Natural killer cell (primary cell): ENCODE measurements at places on chromosomes 5 and 9. TPM values are rescaled to one million over a fixed set of nuclear protein-coding genes. Genes with fewer than 3 reads are reported as not detected.

DNA sequence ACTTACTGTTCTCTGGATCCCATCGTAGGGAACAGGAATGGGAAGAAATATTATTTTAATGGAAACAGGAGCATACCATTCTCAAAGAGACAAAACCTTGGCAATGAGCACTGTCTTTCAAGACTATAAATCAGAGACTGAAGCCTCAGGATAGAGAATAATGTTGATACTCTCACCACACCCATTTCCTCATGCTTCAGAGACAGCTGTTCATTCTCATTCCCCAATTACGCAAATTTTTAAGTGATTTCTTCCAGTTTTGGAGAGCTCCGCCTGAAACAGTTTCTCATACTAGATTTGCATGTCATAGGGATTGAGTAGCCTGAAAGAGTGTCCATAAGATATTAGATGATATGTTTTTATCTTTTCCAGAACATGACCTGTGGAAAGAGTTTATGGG, 290.5 kb upstream of the RASA1 start:
- H3K4me1 ChIP-seq: no peaks in the 10 kb centered on the region
- H3K27ac ChIP-seq: no peak overlapping the region
- no peak for DNase-seq
- H3K36me3 ChIP-seq: no peaks in the 10 kb centered on the region
- no peaks in the 10 kb centered on the region for H3K27me3 ChIP-seq
- H3K4me3 ChIP-seq: no peak overlapping the region

Gene SLC1A1
- not detected for total RNA-seq

- no peak overlapping the region for H3K27ac ChIP-seq
- peaks cover 30% of the 10 kb centered on the region for H3K27me3 ChIP-seq
- peak; percentile 16 for DNase-seq
Observed at GRCh38 chr5:76083555-76084495, 642 bp downstream of the SV2C start.

- H3K27me3 ChIP-seq: no peaks in the 10 kb centered on the region
- DNase-seq: no peak
- H3K4me1 ChIP-seq: peaks cover 7% of the 10 kb centered on the region
Observed at GRCh38 chr5:150138551-150139265, 16.9 kb downstream of the PDGFRB start.

DNA sequence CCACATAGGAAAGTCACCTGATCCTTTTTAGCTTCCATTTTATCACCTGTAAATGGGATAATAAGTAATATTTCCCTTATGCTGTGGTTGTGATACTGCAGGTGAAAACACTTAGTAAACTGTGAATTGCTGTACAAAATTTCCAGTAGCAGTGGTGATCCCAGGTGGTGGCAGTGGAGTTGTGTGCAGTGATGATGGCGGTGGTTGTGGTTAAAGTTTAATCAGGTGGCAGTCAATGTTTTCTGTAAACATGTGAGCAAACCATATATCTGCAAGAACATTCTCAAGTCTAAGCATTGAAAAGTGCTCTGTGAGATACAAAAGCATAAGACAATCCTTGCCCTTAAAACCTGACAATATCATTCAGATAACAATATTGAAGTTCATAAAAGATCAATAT, 480.2 kb downstream of the RASEF start:
- H3K4me3 ChIP-seq: no peak overlapping the region
- no peak for DNase-seq
- no peaks in the 10 kb centered on the region for H3K4me1 ChIP-seq
- no peak overlapping the region for H3K27ac ChIP-seq
- no peaks in the 10 kb centered on the region for H3K36me3 ChIP-seq
- H3K27me3 ChIP-seq: no peaks in the 10 kb centered on the region

GRCh38 chr9:120925535-120926396, 830 bp downstream of the TRAF1 start:
- peaks cover 9% of the 10 kb centered on the region for H3K36me3 ChIP-seq
- peak overlapping the region; percentile 29 for H3K4me3 ChIP-seq
- peak; percentile 70 for DNase-seq
- H3K27me3 ChIP-seq: no peaks in the 10 kb centered on the region
- H3K27ac ChIP-seq: peak overlapping the region; percentile 97

DNA sequence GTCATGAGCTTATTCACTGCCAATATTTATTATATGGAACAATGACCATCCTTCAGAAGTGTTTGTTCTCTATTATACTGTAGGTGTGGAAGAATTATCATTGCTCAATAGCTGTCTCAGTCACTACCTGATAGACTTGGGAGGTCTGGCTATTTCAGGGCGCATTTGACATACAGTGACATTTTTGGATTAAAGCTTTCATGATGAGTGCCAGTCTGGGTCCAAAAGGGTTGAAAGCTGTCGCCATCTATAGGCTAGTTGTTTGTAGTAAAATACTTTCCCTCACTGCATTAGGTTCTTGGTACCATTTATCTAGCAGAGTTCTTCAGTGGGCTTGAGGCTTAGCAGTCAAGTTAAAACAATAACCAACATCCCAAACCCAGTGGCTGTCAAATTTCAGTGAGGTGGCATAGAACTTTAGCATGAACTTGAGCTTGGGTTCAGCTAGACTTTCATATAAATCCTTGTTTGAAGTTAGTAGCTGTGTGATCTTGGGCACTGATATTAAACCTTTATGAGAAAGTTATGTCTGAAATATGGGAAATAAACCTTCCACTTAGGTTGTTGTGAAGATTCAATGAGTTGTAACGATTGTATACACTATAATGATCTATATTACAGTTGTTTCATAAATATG, 110.5 kb upstream of the CDKN2B start:
- no peaks in the 10 kb centered on the region for H3K4me1 ChIP-seq
- no peak for DNase-seq
- no peak overlapping the region for H3K4me3 ChIP-seq
- H3K36me3 ChIP-seq: no peaks in the 10 kb centered on the region
- H3K27ac ChIP-seq: no peak overlapping the region

GRCh38 chr5:37720550-37720952, 119.3 kb downstream of the GDNF start:
- no peaks in the 10 kb centered on the region for H3K27me3 ChIP-seq
- DNase-seq: no peak
- H3K27ac ChIP-seq: no peak overlapping the region
- H3K4me1 ChIP-seq: no peaks in the 10 kb centered on the region

DNA sequence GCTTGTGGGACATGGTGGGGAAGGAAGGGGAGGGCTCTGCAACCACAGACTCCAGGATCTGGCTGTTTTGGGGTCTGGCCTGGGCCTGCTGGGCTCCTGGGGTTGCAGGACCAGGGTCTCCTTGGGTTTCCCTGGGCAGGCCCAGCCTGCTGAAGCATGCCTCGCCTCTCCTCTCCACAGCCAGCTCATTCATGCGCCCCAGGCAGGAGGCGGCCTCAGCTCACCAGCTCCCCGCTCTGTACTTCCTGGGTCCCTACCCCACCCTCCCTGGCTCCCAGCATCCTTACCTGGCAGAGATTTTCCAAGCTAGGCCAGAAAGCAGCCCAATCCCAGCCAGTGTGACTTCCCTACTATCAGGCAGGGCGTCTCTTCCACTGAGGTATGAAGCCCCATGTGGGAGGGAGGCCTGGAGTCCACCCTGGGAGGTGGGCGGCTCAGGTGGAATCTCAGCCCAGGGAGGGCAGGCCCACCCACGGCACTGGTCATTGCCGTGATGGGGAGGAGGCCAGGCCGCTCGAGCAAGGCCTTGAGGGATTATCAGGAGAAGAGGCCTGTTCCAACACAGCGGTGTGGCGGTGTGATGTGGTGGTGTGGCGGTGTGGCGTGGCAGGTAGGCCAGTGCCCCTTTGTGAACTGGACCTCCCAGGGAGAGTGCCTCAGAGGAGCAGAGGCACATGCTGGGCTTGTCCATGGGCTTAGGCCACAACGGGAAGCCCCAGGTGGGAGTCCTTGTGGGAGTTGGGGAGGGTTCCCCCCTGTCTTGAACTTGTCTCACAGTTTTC, 103.4 kb downstream of the DAB2IP start:
- no peak overlapping the region for H3K27ac ChIP-seq
- no peak for DNase-seq
- H3K27me3 ChIP-seq: no peaks in the 10 kb centered on the region
- H3K36me3 ChIP-seq: no peaks in the 10 kb centered on the region
- no peaks in the 10 kb centered on the region for H3K4me1 ChIP-seq

Gene PCDHB7
- total RNA-seq: not detected

DNA sequence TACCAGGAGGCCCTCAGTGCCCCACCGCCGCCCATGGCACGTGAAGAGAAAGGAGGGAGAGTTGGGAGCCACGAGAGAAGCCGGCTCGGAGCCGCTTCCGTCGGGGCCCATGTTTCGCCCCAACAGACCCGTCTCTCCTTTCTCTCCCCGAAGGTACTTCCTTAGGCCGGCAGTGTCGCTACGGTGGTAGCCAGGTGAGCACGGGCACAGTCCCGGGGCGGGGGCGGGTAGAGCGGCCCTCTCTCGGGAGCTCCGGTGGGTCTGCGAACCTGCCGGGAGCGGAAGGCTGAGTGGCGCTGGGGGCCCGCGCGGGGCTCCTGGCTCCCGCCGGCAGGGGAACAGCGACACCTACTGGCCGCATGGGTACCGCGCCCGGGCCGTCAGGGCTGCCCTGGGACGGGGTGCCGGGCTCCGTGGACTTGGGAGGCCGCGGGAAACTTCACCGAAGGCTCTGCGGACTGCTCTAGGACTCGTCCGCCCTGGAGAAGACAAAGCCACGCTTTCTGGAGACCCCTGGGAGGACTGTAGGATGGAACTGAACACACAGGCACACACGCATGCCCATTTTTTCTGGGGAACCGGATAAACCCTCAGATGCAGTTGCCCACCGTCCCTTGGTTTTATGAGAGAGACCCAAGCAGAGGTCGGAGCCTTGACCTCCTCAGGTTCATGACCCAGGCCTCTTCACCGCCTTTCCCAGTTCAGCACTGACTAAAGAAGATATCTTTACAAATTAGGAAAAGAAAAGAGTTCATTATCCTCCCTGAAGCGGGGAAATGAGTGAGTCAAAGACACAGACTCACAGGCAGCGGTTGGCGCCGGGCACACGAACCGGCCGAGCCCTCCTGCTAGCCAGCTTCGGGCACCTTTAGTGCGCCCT, 202.5 kb downstream of the MEF2C start:
- H3K36me3 ChIP-seq: no peaks in the 10 kb centered on the region
- H3K4me1 ChIP-seq: peaks cover 25% of the 10 kb centered on the region
- peak; percentile 82 for DNase-seq
- H3K27me3 ChIP-seq: peaks cover 92% of the 10 kb centered on the region
- peak overlapping the region; percentile 11 for H3K4me3 ChIP-seq
- no peak overlapping the region for H3K27ac ChIP-seq

DNA sequence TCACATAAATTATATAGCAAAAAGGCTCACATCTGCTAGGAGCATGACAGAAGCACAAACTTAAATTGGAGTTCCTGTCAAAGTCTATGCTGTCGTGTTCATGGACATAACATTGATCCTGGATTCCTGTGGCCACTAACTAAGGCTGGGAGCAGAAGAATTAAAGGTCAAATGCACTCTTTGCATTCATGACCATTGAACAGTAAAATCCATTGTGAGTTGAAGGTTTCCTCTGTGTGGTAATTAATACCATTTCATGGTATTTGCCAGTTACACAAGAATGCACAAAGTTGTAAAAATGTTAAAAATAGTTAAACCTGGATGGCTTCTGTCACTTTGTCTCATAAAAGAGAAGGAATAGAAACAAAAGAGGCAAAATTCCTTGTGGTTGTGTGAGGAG, 242.6 kb downstream of the NPR3 start:
- no peak overlapping the region for H3K27ac ChIP-seq
- H3K27me3 ChIP-seq: no peaks in the 10 kb centered on the region
- no peaks in the 10 kb centered on the region for H3K4me1 ChIP-seq
- DNase-seq: no peak

GRCh38 chr9:17025281-17025680, 109.6 kb upstream of the CNTLN start:
- no peak for DNase-seq
- no peaks in the 10 kb centered on the region for H3K27me3 ChIP-seq
- no peaks in the 10 kb centered on the region for H3K36me3 ChIP-seq
- H3K4me3 ChIP-seq: no peak overlapping the region
- no peaks in the 10 kb centered on the region for H3K4me1 ChIP-seq
- H3K27ac ChIP-seq: no peak overlapping the region

DNA sequence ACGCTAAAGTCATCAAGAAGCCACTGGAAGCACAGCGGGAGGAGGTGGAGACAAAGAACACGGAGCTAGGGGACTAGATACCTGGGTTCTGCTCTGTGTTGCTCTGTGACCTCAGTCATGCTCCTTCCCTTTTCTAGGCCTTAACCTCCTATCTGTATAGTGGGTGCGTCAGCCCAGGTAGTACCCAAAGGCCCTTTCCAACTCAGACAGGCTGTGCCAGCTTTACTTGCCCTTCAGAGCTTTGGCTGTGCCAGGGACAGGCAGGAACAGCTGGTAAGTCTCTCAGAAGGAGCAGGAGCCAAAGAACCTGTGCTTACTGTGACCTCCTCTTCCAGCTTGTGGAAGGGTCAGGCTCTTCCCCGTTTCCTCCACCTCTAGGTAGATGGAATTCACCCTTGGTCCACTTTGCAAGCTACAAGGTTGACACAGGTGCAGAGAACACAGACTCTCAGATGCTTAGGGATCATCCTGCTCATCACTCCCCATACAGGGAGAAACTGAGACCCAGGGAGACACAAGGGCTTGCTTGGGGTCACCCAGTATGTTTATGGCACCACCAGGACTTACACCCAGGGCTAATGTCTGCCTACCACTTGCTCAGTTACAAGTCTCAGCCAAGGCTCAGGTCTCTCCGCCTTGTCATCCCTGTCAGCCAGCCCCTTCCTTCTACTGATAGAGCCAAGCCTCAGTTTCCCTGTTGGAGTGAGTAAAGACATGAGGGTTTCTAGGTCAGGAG, 1.7 kb downstream of the CCDC69 start:
- no peak for DNase-seq
- peak overlapping the region; percentile 59 for H3K4me3 ChIP-seq
- H3K36me3 ChIP-seq: peaks cover 27% of the 10 kb centered on the region
- H3K27me3 ChIP-seq: no peaks in the 10 kb centered on the region
- peak overlapping the region; percentile 63 for H3K27ac ChIP-seq
- H3K4me1 ChIP-seq: peaks cover 68% of the 10 kb centered on the region

Gene BTNL3
- total RNA-seq: not detected

Gene PCDHGA10
- total RNA-seq: 2.6 TPM

Gene INSYN2B
- total RNA-seq: not detected

DNA sequence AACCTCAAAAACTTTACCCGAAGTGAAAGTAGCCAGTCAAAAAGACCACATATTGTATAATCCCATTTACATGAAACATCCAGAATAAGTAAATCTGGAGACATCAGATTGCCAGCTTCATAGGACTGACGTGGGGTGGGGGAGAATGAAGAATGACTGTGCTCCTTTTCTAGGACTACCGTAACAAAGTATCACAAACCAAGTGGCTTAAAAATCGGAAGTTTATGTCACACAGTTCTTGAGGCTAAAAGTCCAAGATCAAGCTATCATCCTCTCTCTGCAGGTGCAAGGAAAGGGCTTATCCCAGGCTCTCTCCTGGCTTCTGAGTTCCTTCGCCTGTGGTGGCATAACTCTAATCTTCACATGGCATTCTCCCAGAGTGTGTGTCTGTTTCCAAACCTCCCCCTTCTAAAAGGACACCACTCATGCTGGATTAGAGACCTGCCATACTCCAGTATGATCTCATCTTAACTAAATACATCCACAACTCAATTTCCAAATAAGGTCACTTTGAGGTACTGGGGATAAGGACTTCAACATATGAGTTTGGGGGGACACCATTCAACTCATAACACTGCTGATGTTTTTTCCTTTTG, 25.5 kb downstream of the ADAM19 start:
- H3K4me1 ChIP-seq: peaks cover 22% of the 10 kb centered on the region
- no peak overlapping the region for H3K4me3 ChIP-seq
- H3K27me3 ChIP-seq: no peaks in the 10 kb centered on the region
- no peaks in the 10 kb centered on the region for H3K36me3 ChIP-seq
- no peak for DNase-seq

- no peaks in the 10 kb centered on the region for H3K36me3 ChIP-seq
- no peak overlapping the region for H3K27ac ChIP-seq
- no peaks in the 10 kb centered on the region for H3K27me3 ChIP-seq
- no peaks in the 10 kb centered on the region for H3K4me1 ChIP-seq
- no peak for DNase-seq
Observed at GRCh38 chr9:81083854-81084512, 605.4 kb downstream of the TLE1 start.

Gene PRDM9
- total RNA-seq: not detected

Gene GPX8
- not detected for total RNA-seq

Gene HSD17B3
- total RNA-seq: 0.96 TPM
